ENCODE measurements at places on chromosomes 16 and 17. TPM values are rescaled to one million over a fixed set of nuclear protein-coding genes. Genes with fewer than 3 reads are reported as not detected.

Gene AOC3
- total RNA-seq, result 0.13 TPM

Gene HCRT
- not detected for total RNA-seq

Gene EDC4
- 35.5 TPM for total RNA-seq

Gene TBC1D3K
- not detected for total RNA-seq

Gene C1QTNF8
- total RNA-seq, result 0.65 TPM

Gene CCL1
- not detected for total RNA-seq

Gene PIRT
- total RNA-seq, result not detected

Gene KRTAP1-5
- total RNA-seq, result 11.6 TPM

Gene LITAF
- total RNA-seq, result 80.6 TPM

Gene CES1
- total RNA-seq, result 3.7 TPM

Gene NPIPB6
- total RNA-seq, result not detected

Gene SAMD14
- 0.86 TPM for total RNA-seq

Gene MT1A
- not detected for total RNA-seq

Gene C16orf96
- 0.13 TPM for total RNA-seq

Gene PRSS33
- total RNA-seq, result not detected

Gene RNF157
- 0.76 TPM for total RNA-seq

Gene PHF12
- 16.0 TPM for total RNA-seq

Gene HOXB6
- total RNA-seq, result not detected

Gene CA10
- not detected for total RNA-seq

Gene EMP2
- total RNA-seq, result 51.0 TPM

Gene TRPV2
- 21.7 TPM for total RNA-seq

Gene HBA1
- total RNA-seq, result not detected

Gene TEKT1
- not detected for total RNA-seq

Gene FBXW10B
- 1.0 TPM for total RNA-seq

Gene ABHD15
- total RNA-seq, result 9.0 TPM

Gene NLRC3
- total RNA-seq, result 0.11 TPM

Gene KSR1
- total RNA-seq, result 18.0 TPM

Gene PPL
- 13.7 TPM for total RNA-seq

Gene PTX4
- not detected for total RNA-seq

Gene ZFHX3
- 17.0 TPM for total RNA-seq
